ENCODE measurements at places on chromosomes 2 and 18.

GRCh38 chr2:160347269-160347863, 146.2 kb downstream of the RBMS1 start:
- DNase-seq, result no peak

DNA sequence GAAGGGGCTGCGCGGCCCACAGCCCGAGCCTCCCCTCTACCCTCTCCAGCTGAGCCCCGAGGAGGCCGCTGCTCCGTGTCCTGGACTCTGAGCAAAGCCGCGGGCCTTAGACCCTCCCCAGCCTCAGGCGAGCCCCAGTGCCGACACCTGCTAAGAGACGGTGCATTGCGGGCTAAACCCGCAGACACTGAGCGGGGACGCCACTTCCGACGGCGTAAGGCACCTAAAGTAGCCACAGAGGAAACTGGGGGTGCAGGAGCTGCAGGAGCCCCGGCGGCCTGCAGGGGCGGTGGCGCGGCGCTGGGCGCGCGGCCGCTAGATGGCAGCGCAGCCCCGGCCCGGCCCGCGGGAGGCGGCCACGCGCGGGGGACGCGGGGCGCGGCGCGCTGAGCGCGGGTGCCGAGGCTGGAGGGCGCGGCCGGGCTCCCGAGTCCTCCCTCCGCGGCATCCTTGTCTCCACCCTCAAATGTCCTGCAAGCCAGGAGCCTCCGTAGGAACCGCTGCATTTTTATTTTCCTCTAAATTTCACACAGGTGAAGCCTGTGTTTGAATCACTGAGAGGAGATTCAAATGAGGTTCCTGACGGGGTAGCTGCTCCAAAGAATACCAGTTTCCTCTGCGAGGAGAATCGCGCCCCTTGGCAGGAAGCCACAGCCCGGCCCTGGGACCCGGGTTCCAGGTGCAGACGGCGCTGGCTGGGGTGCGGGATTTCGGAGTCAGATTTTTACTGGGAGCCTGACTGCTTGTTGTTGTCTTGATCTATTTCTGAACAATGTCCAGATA, 650.5 kb downstream of the GALR1 start:
- DNase-seq, result peak; percentile 17

DNA sequence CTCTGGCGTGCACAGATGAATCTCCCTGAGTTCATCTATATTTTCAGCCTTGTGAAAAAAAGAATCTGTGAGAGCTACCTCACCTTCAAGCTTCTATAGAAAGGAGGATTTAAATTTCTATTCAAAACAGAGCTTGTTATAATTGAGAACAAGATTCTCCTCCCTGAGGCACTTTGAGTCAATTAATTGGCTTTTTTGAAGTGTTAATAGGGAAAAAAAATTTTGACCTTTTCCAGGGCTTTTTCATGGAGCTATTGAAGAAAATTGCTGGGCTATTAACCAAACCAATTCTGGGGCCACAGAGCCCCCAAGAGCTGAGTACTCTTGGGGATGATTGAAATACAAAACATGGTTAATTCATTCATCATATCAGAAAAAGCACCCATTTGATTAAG, 225.1 kb downstream of the CMPK2 start:
- no peak for DNase-seq

DNA sequence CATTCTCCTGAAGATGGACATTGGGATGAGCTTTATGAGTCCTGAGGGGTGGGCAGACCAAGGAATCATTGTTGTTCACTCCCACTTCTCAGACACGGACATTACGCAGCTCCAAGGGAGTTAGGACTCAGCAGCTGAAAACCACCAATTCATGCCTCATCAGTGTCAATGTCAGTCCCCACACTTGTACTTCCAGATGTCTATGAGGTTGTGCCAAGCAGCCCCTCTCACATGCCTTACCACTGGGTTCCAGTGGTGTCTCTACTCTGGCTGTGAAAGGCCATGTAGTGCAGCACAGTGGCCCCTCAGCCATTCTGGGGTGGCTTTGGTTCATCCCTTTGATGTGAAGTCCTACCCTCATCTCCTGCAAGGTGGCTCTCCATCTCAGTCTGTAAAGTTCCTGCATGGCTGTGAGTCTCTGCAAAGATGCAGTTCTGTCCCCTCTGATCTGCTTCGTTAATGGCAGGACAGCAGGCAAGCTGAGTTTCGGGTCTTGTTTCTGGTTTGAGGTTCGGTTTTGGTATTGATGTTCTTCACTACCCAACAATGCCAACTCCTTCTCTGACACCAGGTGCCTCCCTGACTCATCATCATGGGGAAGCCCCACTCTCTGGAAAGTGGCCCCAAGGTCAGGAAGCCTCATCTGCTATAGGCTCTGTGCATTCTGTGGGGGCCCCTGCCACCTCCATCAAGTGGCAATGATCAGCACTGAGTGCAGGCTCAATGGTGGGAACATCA, 14.0 kb upstream of the COL6A3 start:
- DNase-seq, result no peak

- DNase-seq, result peak; percentile 10
Measured at GRCh38 chr18:70659036-70659925, 370.4 kb downstream of the SOCS6 start.

GRCh38 chr2:127413782-127414637, 4.2 kb upstream of the PROC start:
- DNase-seq, result no peak

DNA sequence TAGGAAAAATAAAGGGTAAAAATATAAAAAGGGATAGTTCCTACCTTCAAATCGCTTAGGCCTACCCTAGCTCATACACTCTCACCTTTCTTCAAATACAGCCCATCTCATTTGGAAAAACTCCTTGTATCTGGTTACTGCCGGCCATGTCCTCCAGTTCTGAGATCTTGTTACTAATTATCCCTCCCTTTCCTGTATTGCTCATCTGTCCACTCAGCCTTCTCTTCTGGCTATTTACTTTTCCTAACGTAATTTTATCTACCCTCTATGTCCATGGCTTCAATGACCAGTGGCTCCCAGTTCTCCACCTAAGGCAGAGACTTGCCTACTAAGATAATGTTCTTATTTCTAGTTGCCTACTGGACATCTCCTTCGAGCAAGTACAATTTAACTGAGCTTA, 342.9 kb upstream of the ACVR2A start:
- DNase-seq, result no peak

GRCh38 chr2:75545922-75546321, 14.8 kb downstream of the EVA1A start:
- DNase-seq, result no peak

- no peak for DNase-seq
Measured at GRCh38 chr2:61295981-61296380, 134.0 kb downstream of the C2orf74 start.

- no peak for DNase-seq
Measured at GRCh38 chr2:58035352-58035751, 11.3 kb upstream of the VRK2 start.

- no peak for DNase-seq
Measured at GRCh38 chr2:200847939-200848338, 16.5 kb downstream of the CLK1 start.

- no peak for DNase-seq
Measured at GRCh38 chr18:39225373-39225772, 1659.8 kb upstream of the CELF4 start.

- no peak for DNase-seq
Measured at GRCh38 chr2:60385648-60386047, 167.8 kb downstream of the BCL11A start.

GRCh38 chr18:66727991-66728390, 124.1 kb upstream of the CDH19 start:
- no peak for DNase-seq

GRCh38 chr2:218996937-218997336, 3.7 kb upstream of the CRYBA2 start:
- DNase-seq, result no peak

DNA sequence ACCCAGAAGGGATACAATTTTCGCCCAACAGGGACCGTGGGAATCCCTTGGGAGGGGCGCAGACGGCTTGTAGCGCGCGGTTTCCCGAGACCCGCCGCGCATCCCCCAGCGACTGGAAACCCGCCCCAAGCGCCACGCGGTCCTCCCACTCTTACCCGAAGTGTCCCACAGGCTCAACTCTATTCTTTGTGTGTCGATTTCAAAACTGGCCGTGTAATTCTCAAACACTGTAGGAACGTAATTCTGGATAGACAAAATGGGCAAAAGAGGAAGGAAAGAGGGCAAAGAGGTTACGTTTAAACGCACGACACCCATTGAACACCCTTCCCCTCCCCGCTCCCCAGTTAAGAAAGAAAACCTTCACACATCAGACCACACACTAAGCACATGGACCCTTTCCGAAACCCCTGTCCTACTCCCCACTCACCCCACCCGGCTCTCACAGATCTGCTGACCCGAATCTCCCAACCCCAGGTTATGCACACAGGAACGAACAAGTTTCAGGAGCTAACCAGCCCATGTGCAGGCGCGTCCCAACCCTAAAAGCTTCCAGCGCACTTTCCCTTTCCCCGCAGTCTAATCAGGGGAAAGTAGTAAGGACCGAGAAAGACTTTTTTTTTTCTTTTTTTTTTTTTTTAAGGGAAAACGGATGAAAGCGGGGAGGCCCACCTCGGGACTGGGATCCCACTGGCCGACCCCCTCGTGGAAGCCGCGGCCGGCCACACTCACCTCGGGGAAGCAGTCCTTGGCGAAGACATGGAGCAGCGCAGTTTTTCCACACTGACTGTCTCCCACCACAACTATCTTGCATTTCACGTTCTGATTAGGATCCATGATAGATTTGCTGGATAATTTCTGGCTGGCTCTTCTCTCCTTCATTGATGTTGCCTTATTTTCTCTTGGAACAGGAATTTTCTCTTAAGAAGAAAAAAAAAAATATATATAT, 655 bp downstream of the RND3 start:
- DNase-seq, result no peak

DNA sequence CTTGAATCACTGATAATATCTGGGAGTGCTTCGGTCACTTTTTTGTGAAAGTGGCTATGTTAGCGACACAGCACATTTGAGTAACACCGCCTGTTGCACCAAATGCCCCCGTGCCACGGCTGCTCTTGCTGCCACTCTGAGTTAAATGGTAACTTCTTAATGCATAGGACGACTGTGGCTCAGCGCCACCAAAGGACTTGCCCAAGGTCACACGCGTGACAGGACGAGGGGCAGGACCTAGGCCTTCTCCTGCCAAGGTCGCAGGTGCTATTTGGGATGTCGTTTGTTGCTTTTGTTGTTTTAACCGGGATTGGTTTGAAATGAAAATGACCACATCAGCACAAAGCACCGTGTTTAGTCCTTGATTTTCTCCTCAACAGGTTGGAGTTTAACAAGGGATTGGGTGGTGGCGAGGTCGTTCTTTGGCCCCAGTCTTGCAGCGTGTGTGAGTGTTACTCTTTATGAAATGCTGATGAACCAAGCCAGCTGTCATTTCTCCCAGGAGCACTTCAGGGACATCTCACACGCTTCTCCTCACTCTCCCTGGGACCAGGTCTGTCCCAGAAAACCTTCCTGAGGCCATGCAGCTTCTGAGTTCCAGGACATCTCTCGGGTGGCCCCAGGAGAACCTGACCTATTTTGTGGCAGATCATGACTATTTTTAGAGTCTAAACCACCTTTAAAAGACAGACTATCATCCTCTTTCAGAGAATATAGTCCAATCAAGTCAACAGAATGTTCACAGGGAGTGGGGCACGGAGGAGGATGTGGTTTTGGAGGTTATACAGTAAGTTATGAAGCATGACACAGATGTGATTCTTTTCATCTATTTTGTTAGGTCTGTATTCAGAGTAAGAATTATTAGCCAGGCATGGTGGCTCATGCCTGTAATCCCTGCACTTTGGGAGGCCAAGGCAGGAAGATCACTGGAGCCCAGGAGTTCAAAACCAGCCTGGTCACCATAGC, 49.9 kb downstream of the MTCL1 start:
- peak; percentile 23 for DNase-seq

DNA sequence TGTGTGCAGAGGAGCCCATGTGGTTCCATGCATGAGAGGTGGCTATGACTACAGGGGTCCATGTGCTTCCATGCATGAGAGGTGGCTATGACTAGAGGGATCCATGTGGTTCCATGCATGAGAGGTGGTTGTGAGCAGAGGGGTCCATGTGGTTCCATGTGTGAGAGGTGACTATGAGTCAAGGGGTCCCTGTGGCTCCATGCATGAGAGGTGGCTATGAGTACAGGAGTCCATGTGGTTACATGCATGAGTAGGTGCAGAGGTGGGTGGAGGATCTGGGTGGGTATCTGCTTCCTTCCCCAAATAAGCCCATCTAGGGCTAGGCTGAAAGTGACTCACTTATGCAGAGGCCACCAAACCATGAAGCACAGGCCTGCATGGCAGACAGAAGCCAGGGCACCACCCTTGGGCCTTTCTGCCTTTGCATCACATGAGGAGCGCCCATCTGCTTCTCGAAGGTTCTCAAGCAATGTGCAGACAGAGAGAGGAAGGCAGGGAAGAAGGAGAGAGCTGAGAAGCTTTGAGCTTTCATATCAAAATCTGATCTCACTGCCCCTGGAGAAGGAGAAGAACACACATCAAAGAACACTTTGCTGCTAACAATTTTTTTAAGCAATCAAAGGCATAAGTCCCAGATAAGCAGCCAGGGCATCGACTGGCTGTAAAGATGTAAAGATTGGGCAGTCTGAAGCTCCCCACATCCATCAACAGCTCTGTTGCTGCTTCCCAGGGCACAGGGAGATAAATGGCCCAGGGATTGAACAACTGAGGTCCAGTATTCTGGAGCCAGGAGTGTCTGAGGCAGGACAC, 137.6 kb downstream of the TNS1 start:
- no peak for DNase-seq

- peak; percentile 37 for DNase-seq
Measured at GRCh38 chr2:130824492-130825061, 12.1 kb upstream of the ARHGEF4 start.

GRCh38 chr2:52821631-52822030, 946.0 kb upstream of the CHAC2 start:
- DNase-seq, result no peak

DNA sequence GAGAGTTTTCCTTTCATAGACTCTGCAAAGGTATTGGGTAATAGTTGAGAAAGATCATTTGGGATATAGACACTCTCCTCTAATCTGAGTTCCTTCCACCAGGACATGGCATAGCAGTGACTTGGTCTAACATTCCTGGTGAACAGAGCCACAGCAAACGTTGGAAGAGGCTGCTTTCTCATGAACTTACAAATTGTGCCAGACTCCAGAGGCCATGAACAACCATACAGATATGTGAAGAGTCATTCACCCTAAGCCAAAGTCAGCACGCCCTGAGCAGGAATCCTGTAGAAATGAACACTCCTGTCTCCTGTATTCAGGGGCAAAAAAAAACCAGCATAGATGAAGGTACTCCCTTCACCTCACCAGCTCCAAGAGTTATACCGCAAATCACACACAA, 152.8 kb downstream of the TMEM18 start:
- DNase-seq, result no peak

DNA sequence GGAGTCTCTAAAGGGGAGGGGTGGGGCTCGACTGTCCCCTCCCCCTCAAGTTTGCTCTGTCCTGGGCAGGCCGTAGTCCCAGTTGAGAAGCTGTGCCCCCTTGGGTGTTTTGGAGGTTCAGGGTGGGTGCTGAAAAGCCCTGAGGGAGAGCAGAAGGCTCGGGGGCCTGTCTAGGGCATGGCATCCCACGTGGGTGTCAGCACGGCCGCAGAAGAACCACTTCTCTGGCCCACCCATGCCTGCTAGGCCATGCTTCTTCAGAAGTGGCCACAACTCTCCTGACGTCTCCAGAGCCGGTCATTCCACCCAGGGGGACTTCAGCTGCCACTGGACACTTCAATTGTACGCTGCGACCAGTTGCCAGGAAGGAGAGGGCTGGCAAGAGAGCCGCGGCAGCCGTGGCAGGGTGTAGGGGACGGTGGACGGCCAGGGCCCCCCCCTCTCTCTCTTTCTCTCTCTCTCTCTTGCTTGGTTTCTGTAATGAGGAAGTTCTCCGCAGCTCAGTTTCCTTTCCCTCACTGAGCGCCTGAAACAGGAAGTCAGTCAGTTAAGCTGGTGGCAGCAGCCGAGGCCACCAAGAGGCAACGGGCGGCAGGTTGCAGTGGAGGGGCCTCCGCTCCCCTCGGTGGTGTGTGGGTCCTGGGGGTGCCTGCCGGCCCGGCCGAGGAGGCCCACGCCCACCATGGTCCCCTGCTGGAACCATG, at the start of gene INPP5D:
INPP5D (plus strand) TSS at position 546 of the 704 bp plus-strand sequence; CDS start at position 683, 137 bp downstream.
- no peak for DNase-seq
